ENCODE measurements at places on chromosomes 12 and 14.

- DNase-seq, result no peak
Measured at GRCh38 chr12:127934409-127934808, 332.6 kb upstream of the TMEM132C start.

- no peak for DNase-seq
Measured at GRCh38 chr12:62632411-62632918, 165.8 kb downstream of the MON2 start.

GRCh38 chr12:112285600-112286401 is 96.4 kb downstream of the HECTD4 start:
- DNase-seq, result no peak

DNA sequence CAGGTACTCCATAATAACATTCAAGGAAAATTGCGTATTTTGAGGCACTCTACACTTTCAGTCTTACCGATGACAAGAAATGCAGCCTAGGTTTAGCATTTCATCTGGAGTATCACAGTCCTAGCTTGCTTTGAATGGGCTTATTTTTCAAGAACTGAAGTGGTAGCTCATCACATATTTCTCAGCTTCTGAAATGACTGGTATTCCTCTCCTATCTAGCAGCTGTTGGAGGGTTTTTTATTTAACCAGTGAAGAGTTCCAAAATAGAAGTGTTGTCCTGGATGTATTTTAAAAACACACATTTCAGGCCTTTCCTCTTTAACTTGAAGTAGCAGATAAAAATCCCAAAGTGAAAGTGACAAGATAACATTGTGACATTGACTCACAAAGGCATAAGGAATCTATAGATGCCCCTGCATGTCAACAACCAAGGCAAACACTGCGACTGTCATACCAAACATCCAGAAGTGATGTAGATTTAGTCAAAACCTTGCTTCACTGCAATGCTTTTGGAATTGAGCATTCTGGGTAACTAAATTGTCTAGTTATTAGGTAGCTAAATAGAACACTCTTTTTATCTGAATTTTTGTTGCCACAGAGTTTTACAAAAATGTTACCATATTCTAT is 182.2 kb upstream of the FBXO33 start:
- no peak for DNase-seq

- DNase-seq, result no peak
Measured at GRCh38 chr12:47774663-47775062, 1.6 kb downstream of the SLC48A1 start.

- no peak for DNase-seq
Measured at GRCh38 chr14:69540654-69541335, 33.9 kb downstream of the CCDC177 start.

All from right kidney (tissue), 9 donors.